IMR-90 (cell line): ENCODE measurements at places on chromosomes 6 and 20. TPM values are rescaled to one million over a fixed set of nuclear protein-coding genes. Genes with fewer than 3 reads are reported as not detected.
A peak's percentile ranks its signal among the peaks of the same experiment; 100 is the strongest.

GRCh38 chr6:134235937-134236751 lies 81.8 kb downstream of the SGK1 start:
- no peaks in the 10 kb centered on the region for H3K27me3 ChIP-seq

Gene C6orf52
- not detected in 2 replicates for total RNA-seq

- no peak overlapping the region for H3K27ac ChIP-seq
- no peaks in the 10 kb centered on the region for H3K27me3 ChIP-seq
- no peak overlapping the region for H3K4me3 ChIP-seq
- no peak for DNase-seq
Measured at GRCh38 chr20:3848565-3848964, 1.9 kb downstream of the MAVS start.

Gene POU5F1
- not detected in 2 replicates for total RNA-seq

GRCh38 chr6:31402324-31403282 lies 792 bp upstream of the MICA start:
- H3K36me3 ChIP-seq: no peaks in the 10 kb centered on the region
- DNase-seq: no peak
- H3K4me3 ChIP-seq: peak overlapping the region; percentile 83
- H3K27ac ChIP-seq: peak overlapping the region; percentile 13; the same call in 1 of the 2 replicates
- H3K4me1 ChIP-seq: peaks cover 5% of the 10 kb centered on the region

Gene SYTL3
- total RNA-seq: 3.6 and 4.3 TPM in 2 replicates

Gene DPM1
- total RNA-seq: 89.1 and 127 TPM in 2 replicates
